ENCODE measurements at places on chromosomes 3 and 15. TPM values are rescaled to one million over a fixed set of nuclear protein-coding genes. Genes with fewer than 3 reads are reported as not detected.

The MED12L gene
- 4.8 TPM for total RNA-seq

The ZNF774 gene
- 5.1 TPM for total RNA-seq

The TFG gene
- 74.6 TPM for total RNA-seq

The ROBO1 gene
- total RNA-seq: 31.7 TPM

GRCh38 chr3:169242708-169243513 lies 420.6 kb downstream of the MECOM start:
- no peak for DNase-seq

- no peak for DNase-seq
Observed at GRCh38 chr15:61659566-61660190, 400.6 kb downstream of the VPS13C start.

GRCh38 chr3:72559385-72559784 lies 288.9 kb downstream of the SHQ1 start:
- DNase-seq: no peak

DNA sequence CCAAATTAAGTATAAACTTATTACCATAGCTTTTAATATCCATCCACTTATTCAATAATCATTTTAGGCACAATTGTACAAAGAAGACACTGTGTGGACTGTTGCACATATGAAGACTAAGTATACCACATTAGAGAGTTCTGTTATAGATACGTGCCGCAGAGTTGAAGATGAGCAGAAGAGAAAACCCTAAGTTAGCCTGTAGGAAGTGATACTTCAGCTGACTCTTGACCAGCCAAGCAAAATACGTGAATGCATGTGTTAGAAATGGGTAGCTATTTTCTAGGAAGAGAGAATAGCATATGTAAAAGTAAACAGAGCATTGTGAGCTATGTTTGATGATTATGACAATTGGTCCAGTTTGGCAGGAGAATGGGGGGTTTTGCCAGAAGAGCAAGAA lies 272.0 kb upstream of the ATP11B start:
- DNase-seq: no peak

GRCh38 chr3:130707902-130708601 lies 38.6 kb downstream of the PIK3R4 start:
- no peak for DNase-seq

GRCh38 chr15:22949074-22949547 lies 31.1 kb downstream of the CYFIP1 start:
- DNase-seq: peak; percentile 78

Measured in sciatic nerve (tissue), 2 donors.